ENCODE measurements at places on chromosomes 4 and X.

DNA sequence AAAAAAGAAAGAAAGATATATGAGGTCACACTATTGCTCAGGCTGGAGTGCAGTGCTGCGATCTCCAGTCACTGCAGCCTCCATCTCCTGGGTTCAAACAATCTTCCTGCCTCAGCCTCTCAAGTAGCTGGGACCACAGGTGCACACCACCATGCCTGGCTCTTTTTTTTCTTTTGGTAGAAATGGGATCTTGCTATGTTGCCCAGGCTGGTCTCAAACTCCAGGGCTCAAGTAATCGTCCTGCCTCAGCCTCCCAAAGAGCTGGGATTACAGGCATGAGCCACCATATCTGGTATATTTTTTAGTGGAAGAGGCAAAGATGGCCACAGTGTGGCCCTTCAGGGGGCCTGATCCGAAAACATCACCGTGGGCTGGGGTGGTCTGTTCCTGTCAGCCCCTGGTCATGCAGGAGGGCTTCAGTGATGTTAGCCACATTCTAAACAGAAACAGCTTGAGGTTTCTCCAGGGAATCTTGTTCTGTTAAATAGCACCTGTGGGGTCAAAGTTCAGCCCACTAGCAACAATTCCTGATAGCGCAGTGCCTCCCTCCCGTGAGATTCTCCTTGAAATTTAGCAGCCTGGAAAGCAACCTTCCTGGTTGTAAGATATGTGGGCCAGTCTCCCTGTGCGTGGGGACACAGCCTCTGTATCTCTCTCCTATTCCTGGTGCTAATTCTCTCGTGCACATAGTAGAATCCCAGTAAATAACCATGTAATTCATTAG is 7.3 kb upstream of the DHRSX start:
- no peak for DNase-seq

GRCh38 chr4:44652002-44652401 is 577 bp upstream of the YIPF7 start:
- no peak for DNase-seq

- DNase-seq = no peak
These were observed 168.1 kb downstream of the DHX15 start for GRCh38 chr4:24416293-24416692.

DNA sequence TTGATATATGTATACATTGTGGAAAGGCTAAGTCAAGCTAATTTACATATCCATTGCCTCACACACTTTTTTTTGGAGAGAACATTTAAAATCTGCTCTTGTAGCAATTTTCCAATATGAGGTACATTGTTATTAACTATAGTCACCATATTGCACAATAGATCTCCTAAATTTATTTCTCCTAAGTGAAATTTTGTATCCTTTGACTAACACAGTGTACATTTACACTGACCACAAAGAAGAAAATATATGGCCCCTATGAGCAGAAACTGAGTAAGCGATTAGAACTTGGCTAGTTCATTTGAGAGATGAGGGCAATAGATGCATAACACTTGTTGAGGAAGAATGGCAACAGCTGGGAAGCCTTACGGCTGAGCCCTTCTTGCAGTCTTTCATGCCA is 20.3 kb upstream of the GUCY1B1 start:
- DNase-seq = no peak

GRCh38 chr4:8177956-8178355 is 19.3 kb upstream of the ABLIM2 start:
- DNase-seq = no peak

All from stimulated activated CD8-positive, alpha-beta memory T cell treated with anti-CD3 and anti-CD28 coated beads, Interleukin-7, amount 100 ng/mL, for 4 hours (primary cell).